NCI-H2081 treated with DMSO at 0.1 percent for 48 hours (cell line): ENCODE measurements at places on chromosomes 5 and 9.

DNA sequence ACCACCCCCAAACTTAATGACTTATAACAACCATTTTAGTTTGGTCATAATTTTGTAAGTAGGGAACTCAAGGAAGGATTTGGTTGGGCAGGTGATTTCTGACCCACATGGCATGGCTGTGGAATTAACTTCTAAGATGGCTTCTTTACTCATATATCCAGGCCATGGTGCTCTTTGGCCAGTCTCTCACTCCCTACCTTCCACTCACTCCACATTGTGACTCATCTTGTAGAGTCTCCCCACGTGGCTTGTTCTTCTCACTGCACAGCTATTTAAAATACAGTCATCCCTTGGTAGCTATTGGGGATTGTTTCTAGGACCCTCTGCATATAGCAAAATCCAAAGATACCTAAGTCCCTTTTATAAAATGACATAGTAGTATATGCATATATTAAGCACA, 76.6 kb upstream of the MAST4 start:
- no peak for DNase-seq

- no peak for DNase-seq
Observed at GRCh38 chr5:96763026-96763425, 44.7 kb downstream of the ERAP1 start.

DNA sequence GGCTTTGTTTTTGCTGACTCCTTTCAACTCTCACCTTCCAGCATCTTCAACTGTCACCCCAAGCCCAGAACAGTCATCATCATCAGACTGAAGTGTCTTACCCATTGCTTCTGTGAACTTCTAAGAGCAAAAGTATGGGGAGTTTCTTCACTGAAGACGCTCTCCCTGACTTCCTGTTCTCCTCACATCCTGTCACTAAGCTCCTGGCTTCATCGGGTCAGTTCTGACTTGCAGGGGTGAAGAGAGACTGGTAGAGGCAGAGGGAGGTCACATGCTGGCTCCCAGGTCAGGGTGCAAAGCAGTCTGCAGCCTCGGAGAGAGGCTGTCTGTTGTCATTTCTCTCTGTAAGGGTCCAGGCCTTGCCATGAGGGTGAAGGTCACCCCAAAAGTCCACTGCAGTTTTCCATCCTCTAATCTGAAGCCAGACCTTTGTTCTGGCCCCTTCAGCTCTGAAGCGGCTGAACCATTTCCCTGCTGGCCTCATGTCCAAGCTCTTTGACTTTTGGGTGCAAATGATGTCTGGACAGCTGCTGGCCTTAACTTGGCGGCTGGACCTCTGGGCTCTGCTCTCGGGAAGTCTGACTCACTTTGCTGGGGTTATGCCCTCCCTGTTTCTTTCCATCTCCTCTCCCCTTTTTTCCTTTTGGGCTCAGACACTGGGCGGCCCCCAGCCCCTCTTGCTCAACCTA, 305.0 kb downstream of the RAB3C start:
- DNase-seq: no peak

DNA sequence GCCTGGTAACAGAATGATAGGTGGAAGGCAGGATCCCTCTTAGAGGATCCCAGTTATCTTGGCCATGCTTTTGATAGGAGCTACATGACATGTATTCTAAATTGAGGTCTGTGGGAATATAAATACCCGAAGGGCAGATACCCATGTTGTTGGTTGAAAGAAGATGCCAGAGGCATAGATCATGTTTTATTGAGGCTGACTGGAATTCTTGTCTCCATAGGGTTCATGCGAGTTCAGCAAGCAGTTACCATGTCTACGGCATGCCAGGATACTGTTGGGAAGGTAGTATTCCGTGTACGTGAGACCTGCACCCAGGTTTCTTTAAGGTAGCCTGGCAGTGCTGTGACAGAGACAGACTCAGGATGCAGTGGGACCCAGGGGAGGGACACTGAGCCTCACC, 230.7 kb downstream of the NR3C1 start:
- no peak for DNase-seq

GRCh38 chr9:22238809-22239684, 207.6 kb upstream of the DMRTA1 start:
- DNase-seq: no peak

GRCh38 chr5:167880420-167880819, 411.0 kb upstream of the WWC1 start:
- DNase-seq: no peak

GRCh38 chr9:127022913-127023660, 99.3 kb downstream of the ANGPTL2 start:
- no peak for DNase-seq

- no peak for DNase-seq
Observed at GRCh38 chr9:137176302-137177182, 4.7 kb upstream of the TMEM210 start.

DNA sequence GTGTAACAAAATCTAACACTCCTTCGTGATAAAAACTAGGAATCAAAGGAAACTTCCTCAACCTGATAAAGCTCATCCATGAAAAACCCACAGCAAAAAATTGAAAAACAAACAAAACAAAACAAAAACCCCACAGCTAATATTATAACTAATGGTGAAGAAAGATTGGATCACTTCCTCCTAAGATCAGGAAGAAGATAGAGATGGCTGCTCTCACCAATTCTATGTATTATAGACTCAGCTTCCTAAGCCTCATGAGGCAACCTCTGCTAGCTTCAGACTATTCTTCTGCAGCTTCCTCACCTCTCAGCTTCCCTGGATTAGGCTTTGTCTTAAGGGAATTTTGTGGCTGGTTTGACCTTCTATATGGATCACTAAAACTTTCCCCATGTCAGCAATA, 40.1 kb downstream of the PHAX start:
- DNase-seq: no peak

DNA sequence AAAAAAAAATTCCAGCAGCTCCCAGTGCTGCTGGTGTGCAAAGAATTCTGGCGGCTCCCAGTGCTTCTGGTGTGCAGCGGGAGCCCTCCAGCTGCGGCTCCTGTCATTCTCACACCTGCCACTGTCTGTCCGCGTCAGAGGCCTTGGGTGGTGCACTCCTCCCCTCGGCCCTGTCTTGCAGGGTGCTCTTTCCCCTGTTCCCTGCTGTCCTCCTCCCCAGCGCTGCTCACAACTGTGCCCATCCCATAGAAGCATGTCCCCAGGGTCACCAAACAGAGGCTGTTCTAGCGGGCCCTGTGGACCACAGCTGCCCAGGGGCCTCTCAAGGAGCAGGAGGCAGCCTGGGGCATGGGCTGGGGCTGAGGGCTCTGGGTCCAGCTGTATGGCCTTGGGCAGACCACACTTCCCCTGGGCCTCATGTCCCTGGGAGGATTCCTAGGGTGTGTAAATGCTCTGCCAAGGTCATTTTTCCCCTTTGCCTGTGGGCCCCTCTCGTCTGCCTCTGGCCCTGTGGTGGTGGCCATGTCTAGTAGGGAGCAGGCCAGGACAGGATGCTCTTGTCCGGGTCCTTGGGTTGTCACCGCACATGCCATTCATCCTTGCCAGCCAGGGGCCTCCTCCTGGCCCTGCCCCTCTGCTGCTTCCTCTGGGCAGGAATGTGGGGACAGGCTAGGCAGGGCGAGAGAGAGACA, 68.2 kb downstream of the PHF2 start:
- no peak for DNase-seq

GRCh38 chr5:112689155-112689909, 48.4 kb upstream of the APC start:
- no peak for DNase-seq

DNA sequence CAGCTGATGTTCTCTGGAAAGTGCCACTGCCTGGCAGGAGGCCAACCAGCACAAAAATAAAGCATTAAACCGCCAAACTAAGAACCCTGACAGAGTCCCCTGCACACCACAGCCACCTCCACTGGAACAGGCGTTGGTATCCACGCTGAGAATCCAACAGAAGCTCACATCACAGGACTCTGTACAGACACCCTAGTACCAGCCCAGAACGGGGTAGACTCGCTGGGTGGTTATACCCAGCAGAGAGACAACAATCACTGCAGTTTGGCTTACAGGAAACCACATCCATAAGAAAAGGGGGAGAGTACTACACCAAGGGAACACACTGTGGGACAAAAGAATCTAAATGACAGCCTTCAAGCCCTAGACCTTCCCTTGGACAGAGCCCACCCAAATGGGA, 15.0 kb upstream of the POU5F2 start:
- no peak for DNase-seq

GRCh38 chr9:124110307-124110915, 98.8 kb downstream of the LHX2 start:
- DNase-seq: no peak

GRCh38 chr5:181189962-181190710, 14.9 kb downstream of the TRIM7 start:
- DNase-seq: no peak

- no peak for DNase-seq
Observed at GRCh38 chr9:96567203-96567700, 52.4 kb downstream of the CDC14B start.

GRCh38 chr5:146243247-146243646, 39.8 kb downstream of the RBM27 start:
- DNase-seq: no peak

DNA sequence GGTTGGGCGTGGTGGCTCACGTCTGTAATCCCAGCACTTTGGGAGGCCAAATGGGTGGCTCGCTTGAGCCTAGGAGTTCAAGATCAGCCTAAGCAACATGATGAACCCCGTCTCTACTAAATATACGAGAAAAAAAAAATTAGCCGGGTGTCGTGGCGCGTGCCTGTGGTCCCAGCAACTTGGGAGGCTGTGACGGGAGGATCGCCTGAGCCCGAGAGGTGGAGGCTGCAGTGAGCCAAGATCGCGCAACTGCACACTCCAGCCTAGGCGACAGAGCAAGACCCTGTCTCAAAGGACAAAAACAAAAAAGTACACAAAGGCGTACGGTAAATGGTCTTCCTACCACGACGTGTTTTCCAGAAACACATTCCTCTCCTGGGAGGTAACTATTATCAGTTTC, 538 bp upstream of the BDP1 start:
- no peak for DNase-seq

- DNase-seq: no peak
Observed at GRCh38 chr5:165031371-165031770, 1526.0 kb downstream of the MAT2B start.

DNA sequence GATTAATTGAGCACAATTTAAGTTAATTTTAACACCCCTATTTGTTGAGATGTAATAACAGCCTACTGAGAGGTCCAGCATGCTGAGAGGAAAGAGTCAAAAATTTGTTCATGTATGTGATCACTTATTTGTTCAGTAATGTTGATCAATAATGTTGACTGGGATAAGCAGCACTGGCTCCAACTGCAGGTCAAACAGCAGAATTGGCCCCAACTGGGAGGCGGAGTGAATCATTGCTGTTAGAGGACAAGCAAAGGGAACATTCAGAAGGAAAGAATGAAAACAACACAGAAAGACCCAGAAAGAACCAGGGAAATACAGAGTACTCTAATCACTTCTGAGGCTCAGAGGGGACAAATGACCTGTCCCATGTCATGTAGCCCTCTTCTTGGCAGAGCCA, 221.1 kb downstream of the COMMD10 start:
- no peak for DNase-seq

- DNase-seq: no peak
Observed at GRCh38 chr5:73485715-73486114, 12.5 kb upstream of the BTF3 start.
